NCI-H2081 treated with DMSO at 0.1 percent for 48 hours (cell line): ENCODE measurements at places on chromosomes 5 and 9.

DNA sequence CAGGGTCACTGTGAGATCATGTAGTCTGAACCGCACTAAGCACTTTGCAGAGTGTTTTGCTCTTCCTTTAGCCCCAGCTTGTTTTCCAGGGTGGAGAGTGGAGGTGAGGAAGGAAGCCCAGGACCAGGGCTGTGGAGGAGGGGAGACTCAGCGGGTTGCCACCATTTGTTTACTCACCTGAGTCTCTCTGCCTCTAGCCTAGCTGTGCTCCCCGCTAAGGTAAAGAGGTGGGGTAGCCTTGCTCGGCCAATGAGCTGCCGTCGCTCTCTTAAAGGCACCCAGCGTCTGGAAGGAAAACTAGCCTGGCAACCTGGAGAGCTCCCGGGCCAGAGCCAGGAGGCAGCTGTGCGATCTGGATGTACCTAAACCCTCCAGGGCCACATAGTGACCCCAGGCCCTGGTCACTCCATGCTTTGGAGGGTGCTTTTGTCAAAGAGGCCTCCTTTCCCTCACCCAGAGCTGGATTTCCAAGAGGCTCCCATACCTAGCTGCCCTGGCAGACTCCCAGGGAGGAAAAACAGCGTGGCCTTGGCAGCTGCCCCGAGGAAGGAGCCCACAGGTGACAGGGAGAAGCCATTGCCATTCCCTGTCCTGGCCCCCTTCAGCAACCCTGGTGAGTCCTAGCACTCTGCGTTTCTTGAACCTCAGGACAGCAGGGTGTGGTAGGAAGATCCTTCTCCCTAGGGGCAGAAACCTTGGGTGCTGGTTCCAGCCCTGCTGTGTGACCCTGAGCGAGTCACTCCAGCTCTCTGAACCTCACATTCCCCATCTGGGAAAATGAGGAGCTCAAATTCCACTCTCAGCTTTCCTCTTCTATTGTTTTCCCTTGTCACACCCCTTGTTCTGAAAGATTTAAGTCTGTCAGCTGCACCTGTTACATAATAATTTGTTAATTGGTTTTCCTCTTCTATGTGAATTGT lies 42.4 kb upstream of the LARP1 start:
- no peak for DNase-seq

GRCh38 chr5:17148481-17148880 lies 69.0 kb upstream of the BASP1 start:
- DNase-seq, result no peak

GRCh38 chr5:133696782-133697507 lies 84.6 kb upstream of the FSTL4 start:
- DNase-seq, result no peak

- DNase-seq, result no peak
These were observed 69.3 kb downstream of the MLLT3 start for GRCh38 chr9:20552874-20553557.

DNA sequence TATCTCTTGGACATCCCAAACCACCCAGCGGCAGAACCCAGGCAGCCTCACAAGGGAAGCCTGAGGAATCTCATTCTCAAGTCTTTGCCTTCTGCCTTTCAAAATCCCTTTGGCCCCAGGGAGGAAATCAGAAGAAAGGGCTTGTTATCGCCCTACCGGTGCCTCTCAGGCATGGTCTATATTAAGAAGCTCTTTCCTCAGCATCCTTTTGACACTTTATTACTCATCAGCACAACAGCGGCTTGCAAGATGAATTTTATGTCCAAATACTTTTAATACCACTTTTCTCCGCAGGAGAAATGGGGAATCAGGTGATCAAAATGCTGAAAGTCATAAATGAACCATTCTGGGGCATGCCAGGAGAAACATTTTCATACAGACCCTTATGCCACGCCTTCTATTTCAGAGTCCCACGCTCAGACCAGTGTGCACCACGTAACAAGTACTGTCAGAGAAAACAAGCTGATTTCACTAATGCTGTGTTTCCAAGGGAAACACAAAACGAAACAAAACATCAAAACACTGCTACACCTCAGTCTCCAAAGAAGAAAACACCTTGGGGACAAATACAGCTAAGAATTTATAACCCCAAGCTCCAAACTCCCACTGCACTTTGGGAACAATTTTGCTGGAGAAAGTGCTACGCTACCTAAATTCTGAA lies 30.0 kb downstream of the RAPGEF1 start:
- DNase-seq, result no peak
